ENCODE measurements at places on chromosomes 5 and 9. TPM values are rescaled to one million over a fixed set of nuclear protein-coding genes. Genes with fewer than 3 reads are reported as not detected.

PRKAA1 gene
- 72.5 TPM for total RNA-seq

IL7R gene
- total RNA-seq, result 1.4 TPM

TSSK1B gene
- 0.21 TPM for total RNA-seq

ALDH1A1 gene
- total RNA-seq, result 6.2 TPM

SPATA31C1 gene
- total RNA-seq, result not detected

LYRM7 gene
- total RNA-seq, result 4.3 TPM

GRXCR2 gene
- not detected for total RNA-seq

Data from tracheal epithelial cell (primary cell).